ENCODE measurements at places on chromosomes 1 and 21.

DNA sequence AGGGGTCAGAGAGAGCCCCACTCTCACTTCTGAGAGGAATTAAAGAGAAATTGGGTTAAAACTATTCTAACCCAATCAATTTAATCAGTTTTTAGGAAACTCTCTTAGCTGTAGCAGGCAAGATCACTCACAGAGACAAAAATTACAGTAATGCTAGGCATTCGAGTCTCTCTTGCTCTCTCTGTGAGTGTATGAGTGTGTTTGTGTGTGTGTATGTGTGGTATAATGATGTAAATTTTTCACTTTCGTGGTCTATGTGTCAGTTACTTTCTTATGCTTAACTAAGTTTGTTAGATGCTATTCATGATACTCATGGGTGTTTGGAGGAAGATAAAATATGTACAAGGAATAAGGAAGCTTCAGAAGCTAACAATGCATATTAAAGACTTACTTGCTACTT, 131.3 kb downstream of the FASLG start:
- no peak for DNase-seq

DNA sequence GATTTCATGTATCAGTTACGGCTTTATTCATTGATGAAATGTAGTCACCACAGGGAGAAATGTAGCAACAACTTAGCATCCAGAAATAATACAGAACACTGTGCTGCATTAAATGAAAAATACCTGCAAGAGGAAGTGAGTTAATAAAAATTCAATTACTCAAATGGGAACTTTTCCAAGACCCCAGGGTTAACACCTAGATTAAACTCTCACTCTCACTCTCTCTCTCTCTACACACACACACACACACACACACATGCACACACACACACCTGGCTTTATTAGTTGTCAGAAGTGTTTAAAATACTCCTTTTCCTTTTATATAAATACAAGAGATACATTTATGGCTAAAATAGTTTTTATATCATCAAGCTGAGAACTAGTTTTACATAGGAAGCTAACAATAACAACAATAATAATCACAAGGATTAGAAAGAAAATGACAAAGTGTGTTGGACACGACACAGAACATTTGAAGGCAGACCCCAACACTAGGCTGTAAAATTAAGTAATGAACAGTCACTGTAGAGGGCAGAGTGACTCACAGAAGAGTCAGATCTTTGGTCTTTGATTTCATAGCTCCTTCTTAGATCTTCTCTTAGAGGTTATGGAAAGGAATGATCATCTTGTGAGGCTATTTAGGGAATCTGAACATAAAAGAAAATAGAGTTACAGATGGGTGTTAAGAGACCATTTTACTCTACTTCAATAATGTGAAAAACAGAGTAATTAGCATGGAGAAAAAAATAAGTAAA, 1266.0 kb upstream of the ADGRL2 start:
- DNase-seq, result no peak

DNA sequence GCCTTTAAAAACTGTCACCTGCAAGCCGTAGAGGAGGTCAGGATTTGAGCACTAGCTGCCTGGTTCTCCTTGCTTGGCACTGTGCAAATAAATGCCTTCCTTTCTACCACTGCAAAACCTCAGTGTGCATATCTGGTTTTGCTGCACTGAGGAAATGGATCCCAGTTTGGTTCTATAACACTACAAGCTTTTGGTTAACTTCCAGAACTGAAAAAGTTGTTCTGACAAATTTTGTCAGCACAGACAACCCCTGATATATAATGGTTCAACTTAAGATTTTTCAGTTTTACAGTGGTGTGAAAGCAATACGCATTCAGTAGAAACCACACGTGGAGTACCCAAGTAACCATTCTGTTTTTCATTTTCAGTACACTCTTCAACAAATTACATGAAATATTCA, 29.8 kb upstream of the GALNT2 start:
- DNase-seq, result no peak

- no peak for DNase-seq
These were observed 24.5 kb downstream of the CNIH3 start for GRCh38 chr1:224640587-224640986.

DNA sequence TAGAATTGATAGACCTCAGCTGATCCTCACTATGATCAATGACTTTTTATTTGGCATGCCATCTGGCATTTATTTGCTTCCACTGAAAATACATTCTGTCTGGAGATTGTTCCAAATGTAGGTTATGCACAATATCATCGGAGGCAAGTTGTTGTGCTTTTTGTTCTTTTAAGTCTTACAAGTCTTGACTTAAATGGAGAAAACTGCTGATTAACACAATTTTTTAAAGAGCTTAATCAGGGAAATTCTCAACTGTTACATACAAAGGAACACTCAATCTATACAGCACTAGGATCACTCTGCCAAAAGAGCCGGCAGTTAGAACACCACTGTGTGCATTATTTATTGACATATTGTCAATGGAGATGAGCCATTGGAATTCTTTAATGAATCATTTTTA, 19.2 kb downstream of the CYYR1 start:
- DNase-seq, result no peak

DNA sequence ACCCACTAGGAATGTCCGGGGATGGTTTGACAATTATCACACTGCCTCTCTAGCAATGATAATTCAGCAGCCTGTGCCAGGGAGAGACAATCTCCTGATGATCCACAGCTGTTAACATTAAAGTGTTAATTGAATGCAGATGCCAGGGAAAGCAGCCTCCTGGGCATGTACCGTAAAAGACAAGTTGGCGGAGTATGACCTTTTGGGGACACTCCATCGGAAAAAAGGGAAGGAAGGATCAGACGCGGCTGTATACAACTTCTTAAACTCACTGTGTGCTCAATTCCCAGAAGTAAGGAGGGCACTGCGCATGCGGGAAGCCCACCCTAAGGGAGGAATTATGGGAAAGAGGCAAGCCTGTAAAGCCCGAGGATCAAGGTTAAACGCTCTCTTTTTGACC, 62.6 kb downstream of the MAP3K7CL start:
- DNase-seq, result no peak

Data from adrenal gland (tissue), 19 donors.